ENCODE measurements at places on chromosomes 13 and 19.

- no peak overlapping the region for H3K27ac ChIP-seq
- H3K36me3 ChIP-seq = peaks cover 35% of the 10 kb centered on the region
- H3K27me3 ChIP-seq = no peaks in the 10 kb centered on the region
- DNase-seq = no peak
Observed at GRCh38 chr19:57438925-57439324, 3.8 kb downstream of the ZNF749 start.

- DNase-seq = no peak
- no peak overlapping the region for H3K4me3 ChIP-seq
- H3K4me1 ChIP-seq = no peaks in the 10 kb centered on the region
- no peaks in the 10 kb centered on the region for H3K27me3 ChIP-seq
Observed at GRCh38 chr13:75666646-75667351, 30.7 kb downstream of the LMO7 start.

GRCh38 chr13:75879656-75880055, 243.5 kb downstream of the LMO7 start:
- H3K4me1 ChIP-seq = peaks cover 7% of the 10 kb centered on the region
- no peak for DNase-seq
- no peaks in the 10 kb centered on the region for H3K27me3 ChIP-seq
- no peak overlapping the region for H3K27ac ChIP-seq
- no peak overlapping the region for H3K4me3 ChIP-seq

DNA sequence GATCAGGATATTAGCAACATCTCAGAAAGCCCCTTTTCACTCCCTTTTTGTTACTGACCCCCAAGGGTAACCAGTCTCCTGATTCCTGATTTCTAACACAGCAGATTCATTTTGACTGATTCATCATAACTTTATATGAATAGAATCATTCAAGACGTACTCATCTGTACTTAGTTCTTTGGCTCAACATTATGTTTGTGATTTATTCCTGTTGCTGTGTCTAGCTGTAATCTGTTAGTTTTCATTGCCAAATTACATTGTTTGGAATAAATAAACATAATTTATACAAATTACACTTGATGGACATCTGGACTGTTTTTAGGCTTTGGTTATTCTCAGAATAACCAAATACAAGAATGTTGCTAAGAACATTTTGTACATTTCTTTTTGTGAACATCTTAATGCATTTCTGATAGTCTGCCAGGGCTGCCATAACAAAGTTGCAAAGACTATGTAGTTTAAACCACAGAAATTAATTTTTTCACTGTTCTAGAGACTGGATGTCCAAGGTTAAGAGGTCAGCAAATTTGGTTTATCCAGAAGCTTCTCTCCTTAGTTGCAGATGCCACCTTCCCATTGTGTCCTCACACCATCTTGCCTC, 62.8 kb upstream of the EDNRB start:
- H3K4me3 ChIP-seq = no peak overlapping the region
- DNase-seq = no peak
- H3K27ac ChIP-seq = no peak overlapping the region
- no peaks in the 10 kb centered on the region for H3K36me3 ChIP-seq
- H3K27me3 ChIP-seq = no peaks in the 10 kb centered on the region
- H3K4me1 ChIP-seq = no peaks in the 10 kb centered on the region

DNA sequence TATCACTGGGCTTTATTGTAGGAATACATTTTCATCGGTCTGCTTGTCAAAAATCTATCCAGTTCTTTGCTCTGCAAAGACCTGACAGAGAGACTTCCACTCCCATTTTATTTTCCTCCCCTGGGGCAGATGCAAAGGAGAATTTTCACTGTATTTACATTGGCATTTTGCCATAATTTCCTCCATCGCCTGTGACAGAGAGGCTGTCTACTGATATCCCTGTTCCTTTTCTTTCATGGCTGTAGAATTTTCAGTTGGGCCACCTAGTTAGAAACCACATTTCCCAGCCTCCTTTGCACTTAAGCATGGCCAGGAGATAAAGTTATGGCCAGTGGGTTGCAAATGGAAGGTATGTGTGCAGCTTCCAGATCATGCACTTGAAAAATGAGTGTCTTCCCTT, 89.3 kb downstream of the NUFIP1 start:
- no peak overlapping the region for H3K4me3 ChIP-seq
- H3K36me3 ChIP-seq = no peaks in the 10 kb centered on the region
- no peaks in the 10 kb centered on the region for H3K4me1 ChIP-seq
- no peak overlapping the region for H3K27ac ChIP-seq

GRCh38 chr19:45045671-45046353, 7.0 kb downstream of the CLASRP start:
- peaks cover 54% of the 10 kb centered on the region for H3K36me3 ChIP-seq
- H3K4me3 ChIP-seq = no peak overlapping the region
- peaks cover 13% of the 10 kb centered on the region for H3K4me1 ChIP-seq
- H3K27me3 ChIP-seq = no peaks in the 10 kb centered on the region
- no peak overlapping the region for H3K27ac ChIP-seq

- no peak for DNase-seq
- no peak overlapping the region for H3K27ac ChIP-seq
- H3K36me3 ChIP-seq = no peaks in the 10 kb centered on the region
- H3K4me3 ChIP-seq = no peak overlapping the region
- no peaks in the 10 kb centered on the region for H3K4me1 ChIP-seq
Observed at GRCh38 chr19:57057036-57057686, 62.6 kb upstream of the USP29 start.

GRCh38 chr19:10467104-10467706, 36.0 kb downstream of the KEAP1 start:
- no peak overlapping the region for H3K4me3 ChIP-seq
- H3K27ac ChIP-seq = no peak overlapping the region
- no peaks in the 10 kb centered on the region for H3K4me1 ChIP-seq
- no peaks in the 10 kb centered on the region for H3K36me3 ChIP-seq

GRCh38 chr13:110498327-110498726, 63.2 kb downstream of the RAB20 start:
- no peak overlapping the region for H3K4me3 ChIP-seq
- H3K36me3 ChIP-seq = no peaks in the 10 kb centered on the region

GRCh38 chr19:35585848-35586247, at the start of gene PMIS2:
Gene PMIS2 (plus strand): TSS chr19:35586173. CDS start chr19:35586260, 87 bp downstream.
- no peaks in the 10 kb centered on the region for H3K4me1 ChIP-seq
- DNase-seq = no peak
- no peaks in the 10 kb centered on the region for H3K36me3 ChIP-seq
- no peak within 1 kb of the TSS for H3K4me3 ChIP-seq

DNA sequence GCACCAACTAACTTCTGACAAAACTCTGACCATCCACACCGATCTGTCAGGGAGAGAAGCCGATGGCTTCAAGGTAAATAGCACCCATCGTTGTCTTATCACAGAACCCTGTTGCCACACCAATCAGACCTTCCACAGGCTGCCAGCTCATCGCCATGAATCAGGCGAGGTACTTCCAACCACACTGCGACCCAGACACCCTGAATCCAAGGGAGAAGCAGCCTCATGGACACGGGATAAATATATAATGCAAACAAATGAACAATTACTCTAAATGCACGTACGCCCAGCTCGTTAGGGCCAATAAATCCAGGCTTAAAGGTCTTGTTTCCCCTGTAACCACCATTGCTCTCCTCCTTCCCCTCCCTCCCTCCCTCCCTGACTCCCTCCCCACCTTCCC, 20.8 kb downstream of the RANBP3 start:
- H3K36me3 ChIP-seq = peaks cover 10% of the 10 kb centered on the region
- no peak overlapping the region for H3K4me3 ChIP-seq
- H3K4me1 ChIP-seq = peaks cover 27% of the 10 kb centered on the region

GRCh38 chr13:112643759-112644459, 45.9 kb upstream of the ATP11A start:
- no peaks in the 10 kb centered on the region for H3K36me3 ChIP-seq
- H3K27ac ChIP-seq = no peak overlapping the region
- DNase-seq = peak; percentile 17
- no peak overlapping the region for H3K4me3 ChIP-seq

- no peaks in the 10 kb centered on the region for H3K27me3 ChIP-seq
Observed at GRCh38 chr13:20967340-20967739, 64.8 kb upstream of the XPO4 start.

GRCh38 chr13:41458761-41459431, 1.5 kb downstream of the RGCC start:
- H3K27ac ChIP-seq = no peak overlapping the region
- no peaks in the 10 kb centered on the region for H3K4me1 ChIP-seq
- H3K36me3 ChIP-seq = peaks cover 9% of the 10 kb centered on the region
- no peaks in the 10 kb centered on the region for H3K27me3 ChIP-seq
- DNase-seq = peak; percentile 65

GRCh38 chr13:88066847-88067246, 395.7 kb downstream of the SLITRK5 start:
- H3K4me1 ChIP-seq = no peaks in the 10 kb centered on the region
- no peaks in the 10 kb centered on the region for H3K27me3 ChIP-seq
- no peaks in the 10 kb centered on the region for H3K36me3 ChIP-seq
- no peak overlapping the region for H3K27ac ChIP-seq

- no peaks in the 10 kb centered on the region for H3K27me3 ChIP-seq
- no peaks in the 10 kb centered on the region for H3K4me1 ChIP-seq
- H3K4me3 ChIP-seq = no peak overlapping the region
- no peak for DNase-seq
- H3K27ac ChIP-seq = no peak overlapping the region
Observed at GRCh38 chr13:58097831-58098230, 466.3 kb downstream of the PCDH17 start.

GRCh38 chr19:30856786-30857185, 484.6 kb downstream of the ZNF536 start:
- H3K4me3 ChIP-seq = no peak overlapping the region
- DNase-seq = no peak
- H3K27me3 ChIP-seq = no peaks in the 10 kb centered on the region
- H3K27ac ChIP-seq = no peak overlapping the region
- no peaks in the 10 kb centered on the region for H3K36me3 ChIP-seq
- no peaks in the 10 kb centered on the region for H3K4me1 ChIP-seq

DNA sequence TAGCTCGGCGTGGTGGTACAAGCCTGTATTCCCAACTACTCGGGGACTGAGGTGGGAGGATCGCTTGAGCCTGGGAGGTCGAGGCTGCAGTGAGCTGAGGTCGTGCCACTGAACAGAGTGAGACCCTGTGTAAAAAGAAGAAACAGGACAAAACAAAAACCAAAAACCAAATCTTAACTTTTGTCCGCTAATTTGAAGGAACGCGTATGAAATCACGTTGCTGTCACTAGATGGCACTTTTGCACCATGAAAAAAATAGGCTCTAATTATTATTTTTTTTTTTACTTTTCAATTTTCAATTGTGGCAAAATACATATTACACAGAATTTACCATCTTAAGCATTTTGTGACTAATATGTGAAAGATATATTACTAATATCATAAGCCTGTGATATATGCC, 17.6 kb upstream of the ZNF835 start:
- H3K27ac ChIP-seq = no peak overlapping the region
- no peak overlapping the region for H3K4me3 ChIP-seq
- H3K36me3 ChIP-seq = no peaks in the 10 kb centered on the region
- no peaks in the 10 kb centered on the region for H3K27me3 ChIP-seq
- DNase-seq = no peak

- peaks cover 8% of the 10 kb centered on the region for H3K4me1 ChIP-seq
- no peak overlapping the region for H3K4me3 ChIP-seq
- H3K27me3 ChIP-seq = no peaks in the 10 kb centered on the region
- H3K36me3 ChIP-seq = no peaks in the 10 kb centered on the region
Observed at GRCh38 chr13:75326173-75327134, 155.5 kb downstream of the TBC1D4 start.

- DNase-seq = no peak
- no peak overlapping the region for H3K4me3 ChIP-seq
- no peaks in the 10 kb centered on the region for H3K36me3 ChIP-seq
- H3K27me3 ChIP-seq = no peaks in the 10 kb centered on the region
- H3K27ac ChIP-seq = no peak overlapping the region
Observed at GRCh38 chr13:40589285-40590109, 76.9 kb downstream of the FOXO1 start.

DNA sequence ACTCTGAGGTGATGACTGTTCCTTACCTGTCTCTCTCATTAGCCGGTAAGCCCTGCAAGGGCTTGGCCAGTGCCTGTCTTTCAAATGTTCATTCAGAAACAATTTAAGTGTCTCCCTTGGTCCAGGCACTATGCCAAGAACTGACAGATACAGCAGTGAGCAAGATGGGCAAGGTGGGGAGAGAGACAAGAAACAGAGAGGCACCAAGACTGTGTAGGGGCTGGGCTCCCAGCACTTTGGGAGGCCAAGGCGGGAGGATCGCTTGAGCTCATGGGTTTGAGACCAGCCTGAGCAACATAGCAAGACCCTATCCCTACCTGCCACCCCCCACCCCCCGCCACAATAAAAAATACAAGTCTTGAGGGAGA, 1.3 kb upstream of the CCNE1 start:
- DNase-seq = no peak
- H3K27me3 ChIP-seq = no peaks in the 10 kb centered on the region
- no peak overlapping the region for H3K27ac ChIP-seq
- peak overlapping the region; percentile 72 for H3K4me3 ChIP-seq

GRCh38 chr19:54191011-54191810, at the start of gene TSEN34:
Gene TSEN34 (plus strand): TSS chr19:54191308. CDS start chr19:54191365, 57 bp downstream.
- DNase-seq = peak; percentile 94
- peak within 1 kb of the TSS; percentile 82 for H3K4me3 ChIP-seq
- peaks cover 92% of the 10 kb centered on the region for H3K36me3 ChIP-seq
- peak within 1 kb of the TSS; percentile 93 for H3K27ac ChIP-seq
- H3K27me3 ChIP-seq = no peaks in the 10 kb centered on the region
- H3K4me1 ChIP-seq = peaks cover 27% of the 10 kb centered on the region

DNA sequence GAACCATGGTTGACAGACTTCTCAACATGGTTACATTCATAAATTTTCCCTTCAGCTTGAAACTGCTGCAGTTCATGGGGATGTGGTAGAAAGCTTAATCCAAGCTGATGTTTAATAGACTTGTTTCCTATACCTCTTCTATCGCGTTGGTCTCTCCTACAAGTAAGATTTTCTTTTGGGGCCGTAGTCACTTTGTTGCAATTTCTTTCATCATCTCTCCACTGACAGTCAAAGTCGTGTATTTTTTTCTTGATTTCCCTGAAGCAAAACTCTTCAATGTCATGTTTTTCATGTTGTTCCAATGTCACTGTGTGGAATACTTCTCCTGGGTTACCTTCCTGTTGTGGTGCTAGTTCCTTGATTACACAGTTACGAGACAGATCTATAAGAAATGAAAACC, 6.3 kb upstream of the ZNF160 start:
- no peak for DNase-seq
- H3K27ac ChIP-seq = no peak overlapping the region
- H3K36me3 ChIP-seq = no peaks in the 10 kb centered on the region
- H3K4me1 ChIP-seq = no peaks in the 10 kb centered on the region
- H3K27me3 ChIP-seq = no peaks in the 10 kb centered on the region

DNA sequence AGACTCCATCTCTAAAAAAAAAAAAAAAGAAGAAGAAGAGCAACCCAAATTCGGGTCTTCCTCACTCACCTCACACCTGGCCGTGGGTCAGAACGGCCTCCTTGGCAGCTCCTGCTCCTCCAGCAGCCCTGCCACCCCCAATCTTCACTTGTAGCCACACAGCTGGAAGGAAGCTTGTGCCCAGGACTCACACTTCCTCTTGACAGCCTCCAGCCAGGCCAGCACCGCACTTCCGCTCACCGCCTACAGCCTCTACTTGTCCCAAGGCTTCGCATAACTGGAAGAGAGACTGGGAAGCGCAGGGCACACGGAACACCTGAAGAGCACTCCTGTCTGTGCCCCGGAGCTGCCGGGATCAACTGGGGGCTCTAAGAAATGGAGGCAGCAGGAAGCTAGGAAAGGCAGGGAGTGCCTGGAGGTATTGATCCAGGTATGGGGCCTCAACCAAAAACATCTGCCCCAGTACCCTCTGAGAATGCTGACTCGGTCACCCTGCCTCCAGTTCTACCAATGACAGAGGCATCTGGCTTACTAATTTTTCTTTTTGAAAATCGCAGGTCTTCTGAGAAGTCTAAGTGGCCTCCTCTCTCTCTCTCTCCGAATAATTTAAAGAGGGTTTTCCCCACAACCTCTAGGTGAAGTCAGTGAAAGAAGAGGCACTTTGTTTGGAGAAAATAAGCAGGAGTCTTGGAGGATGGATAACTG, 31.1 kb upstream of the ATP12A start:
- H3K27ac ChIP-seq = no peak overlapping the region
- H3K4me3 ChIP-seq = no peak overlapping the region
- no peaks in the 10 kb centered on the region for H3K27me3 ChIP-seq
- no peak for DNase-seq
- H3K36me3 ChIP-seq = no peaks in the 10 kb centered on the region
